Esophagus squamous epithelium (tissue), 5 donors: ENCODE measurements at places on chromosomes 7 and 10.

- no peaks in the 10 kb centered on the region for H3K36me3 ChIP-seq
- no peak overlapping the region for H3K4me3 ChIP-seq
- H3K4me1 ChIP-seq, result peaks cover 9% of the 10 kb centered on the region
- H3K27ac ChIP-seq, result no peak overlapping the region
- no peak for DNase-seq
These were observed 9.3 kb downstream of the ZNF503 start for GRCh38 chr10:75392271-75392670.

DNA sequence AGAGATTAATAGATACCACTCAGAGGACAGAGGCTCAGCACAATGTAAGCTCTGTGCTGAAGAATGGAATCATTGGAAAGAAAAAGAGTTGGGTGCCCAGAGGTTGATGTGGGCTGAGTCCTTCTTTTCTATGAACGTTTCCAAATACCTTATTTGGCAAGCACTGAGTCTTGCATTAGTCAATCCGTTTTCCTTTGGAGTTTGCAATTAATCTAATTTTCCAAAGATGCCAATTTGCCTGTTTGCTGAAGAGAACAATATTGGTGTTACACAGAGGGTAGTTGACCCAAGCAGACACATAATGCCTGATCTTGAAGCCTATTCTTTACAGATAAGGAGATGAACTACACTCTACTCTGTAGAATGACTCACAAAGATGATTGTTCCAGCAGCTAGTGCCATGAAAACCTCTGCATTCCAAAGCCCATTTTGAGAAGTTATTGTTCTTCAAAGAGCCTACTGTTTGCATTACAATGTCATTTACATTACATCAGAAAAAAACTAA is 55.4 kb upstream of the MET start:
- no peak overlapping the region for H3K27ac ChIP-seq
- H3K4me1 ChIP-seq, result peaks cover 11% of the 10 kb centered on the region
- no peak for DNase-seq
- H3K27me3 ChIP-seq, result no peaks in the 10 kb centered on the region

GRCh38 chr7:23751852-23752251 is 41.8 kb downstream of the STK31 start:
- H3K4me1 ChIP-seq, result no peaks in the 10 kb centered on the region
- H3K27ac ChIP-seq, result no peak overlapping the region
- no peaks in the 10 kb centered on the region for H3K36me3 ChIP-seq
- DNase-seq, result no peak
- H3K4me3 ChIP-seq, result no peak overlapping the region
- H3K27me3 ChIP-seq, result no peaks in the 10 kb centered on the region

GRCh38 chr10:59047957-59048618 is 128.4 kb upstream of the PHYHIPL start:
- no peak overlapping the region for H3K27ac ChIP-seq
- no peaks in the 10 kb centered on the region for H3K4me1 ChIP-seq
- no peaks in the 10 kb centered on the region for H3K27me3 ChIP-seq
- DNase-seq, result no peak
- H3K36me3 ChIP-seq, result no peaks in the 10 kb centered on the region

GRCh38 chr10:108970016-108970415 is 953.3 kb downstream of the XPNPEP1 start:
- no peak for DNase-seq
- H3K27ac ChIP-seq, result no peak overlapping the region
- H3K36me3 ChIP-seq, result no peaks in the 10 kb centered on the region
- H3K4me1 ChIP-seq, result no peaks in the 10 kb centered on the region
- no peaks in the 10 kb centered on the region for H3K27me3 ChIP-seq
- no peak overlapping the region for H3K4me3 ChIP-seq

DNA sequence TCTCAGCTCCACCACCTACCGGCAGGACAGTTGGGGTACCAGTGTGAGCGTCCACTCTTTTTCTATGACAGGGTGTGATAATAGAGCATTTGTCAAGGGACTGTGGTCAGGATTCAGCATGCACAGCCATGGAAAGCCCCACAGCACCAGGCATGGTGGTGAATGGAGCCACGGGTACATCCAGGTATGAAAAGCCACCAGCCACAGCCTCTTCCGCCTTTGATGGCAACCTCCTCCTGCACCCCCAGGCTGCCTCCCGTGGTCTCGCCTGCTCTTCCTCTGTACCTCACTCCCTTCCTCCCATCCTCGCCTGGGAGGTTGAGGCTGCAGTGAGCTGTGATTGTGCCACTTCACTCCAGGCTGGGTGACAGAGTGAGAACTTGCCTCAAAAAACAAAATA is 90.2 kb upstream of the CHST15 start:
- no peaks in the 10 kb centered on the region for H3K4me1 ChIP-seq
- no peak overlapping the region for H3K27ac ChIP-seq
- no peak for DNase-seq
- H3K36me3 ChIP-seq, result no peaks in the 10 kb centered on the region
- H3K4me3 ChIP-seq, result no peak overlapping the region

DNA sequence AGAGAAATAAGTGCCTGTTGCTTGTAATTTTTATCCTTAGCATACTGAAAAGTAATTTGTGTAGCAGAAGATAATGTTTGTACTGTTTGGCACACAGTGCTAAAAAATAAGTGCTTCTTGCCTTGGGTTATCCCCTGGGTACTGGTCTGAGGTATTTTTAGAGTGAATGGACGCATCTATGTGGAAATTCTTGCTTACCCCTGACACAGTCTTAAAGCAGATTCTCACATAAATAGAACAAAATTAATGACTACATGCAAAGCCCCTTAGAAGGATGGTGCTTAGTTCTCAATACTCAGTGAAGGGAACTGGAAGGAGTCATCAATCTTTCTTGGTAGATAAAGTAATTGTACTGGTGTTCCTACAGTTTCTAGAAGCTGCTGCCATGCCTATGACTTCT is 548.6 kb downstream of the ARL4A start:
- H3K4me3 ChIP-seq, result no peak overlapping the region
- H3K27ac ChIP-seq, result no peak overlapping the region
- no peaks in the 10 kb centered on the region for H3K36me3 ChIP-seq
- no peaks in the 10 kb centered on the region for H3K4me1 ChIP-seq

DNA sequence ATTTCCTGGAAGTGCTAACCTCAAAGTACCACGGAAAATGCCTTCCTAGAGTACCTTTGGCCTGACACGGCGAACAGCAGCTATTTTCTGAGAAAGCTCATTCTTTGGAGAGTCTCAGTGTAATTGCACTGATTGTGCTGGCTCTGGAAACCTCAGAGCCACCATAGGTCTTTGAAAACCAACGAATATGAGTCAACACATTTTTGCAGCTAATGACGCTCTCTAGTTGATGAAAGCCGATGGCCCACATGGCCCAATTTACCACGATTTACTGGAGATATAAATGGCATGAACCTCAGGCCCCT is 187.1 kb downstream of the ADARB2 start:
- no peak for DNase-seq
- no peaks in the 10 kb centered on the region for H3K4me1 ChIP-seq
- H3K27ac ChIP-seq, result no peak overlapping the region
- no peaks in the 10 kb centered on the region for H3K36me3 ChIP-seq

DNA sequence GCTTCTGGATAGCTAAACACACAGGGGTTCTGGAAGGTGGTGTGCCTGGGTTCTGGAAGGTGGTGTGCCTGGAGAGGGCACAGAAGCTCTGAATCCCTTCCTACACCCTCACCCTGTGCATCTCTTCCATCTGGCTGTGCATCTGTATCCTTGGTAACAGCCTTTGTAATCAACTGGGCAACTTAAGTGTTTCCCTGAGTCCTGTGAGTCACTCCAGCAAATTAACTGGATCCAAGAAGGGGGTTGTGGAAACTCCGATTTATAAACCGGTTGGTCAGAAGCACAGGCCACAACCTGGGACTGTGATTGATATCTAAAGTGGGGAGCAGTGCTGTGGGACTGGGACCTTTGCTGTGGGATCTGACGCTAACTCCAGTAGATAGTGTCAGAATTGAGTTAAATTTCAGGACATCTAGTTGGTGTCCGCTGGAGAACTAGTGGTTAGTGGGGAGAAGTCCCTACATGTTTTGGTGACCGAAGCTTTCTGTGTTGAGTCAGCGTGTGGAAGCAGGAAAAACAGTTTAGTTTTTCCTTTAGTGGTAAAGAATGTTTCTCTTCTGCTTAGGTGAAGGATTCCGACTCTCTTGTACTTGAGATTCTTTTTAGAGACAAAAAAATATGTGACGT is 228.1 kb downstream of the BMPER start:
- no peak overlapping the region for H3K27ac ChIP-seq
- no peaks in the 10 kb centered on the region for H3K36me3 ChIP-seq
- H3K4me1 ChIP-seq, result peaks cover 5% of the 10 kb centered on the region
- H3K27me3 ChIP-seq, result no peaks in the 10 kb centered on the region
- no peak for DNase-seq

- H3K27me3 ChIP-seq, result no peaks in the 10 kb centered on the region
- DNase-seq, result no peak
- no peak overlapping the region for H3K4me3 ChIP-seq
- peaks cover 75% of the 10 kb centered on the region for H3K4me1 ChIP-seq
- no peaks in the 10 kb centered on the region for H3K36me3 ChIP-seq
- H3K27ac ChIP-seq, result peak overlapping the region; percentile 90
These were observed 2.8 kb upstream of the FAM53B start for GRCh38 chr10:124746992-124747391.

- no peak overlapping the region for H3K4me3 ChIP-seq
- peaks cover 7% of the 10 kb centered on the region for H3K36me3 ChIP-seq
- H3K4me1 ChIP-seq, result no peaks in the 10 kb centered on the region
- no peaks in the 10 kb centered on the region for H3K27me3 ChIP-seq
These were observed 69.8 kb upstream of the KCTD7 start for GRCh38 chr7:66558660-66559465.

DNA sequence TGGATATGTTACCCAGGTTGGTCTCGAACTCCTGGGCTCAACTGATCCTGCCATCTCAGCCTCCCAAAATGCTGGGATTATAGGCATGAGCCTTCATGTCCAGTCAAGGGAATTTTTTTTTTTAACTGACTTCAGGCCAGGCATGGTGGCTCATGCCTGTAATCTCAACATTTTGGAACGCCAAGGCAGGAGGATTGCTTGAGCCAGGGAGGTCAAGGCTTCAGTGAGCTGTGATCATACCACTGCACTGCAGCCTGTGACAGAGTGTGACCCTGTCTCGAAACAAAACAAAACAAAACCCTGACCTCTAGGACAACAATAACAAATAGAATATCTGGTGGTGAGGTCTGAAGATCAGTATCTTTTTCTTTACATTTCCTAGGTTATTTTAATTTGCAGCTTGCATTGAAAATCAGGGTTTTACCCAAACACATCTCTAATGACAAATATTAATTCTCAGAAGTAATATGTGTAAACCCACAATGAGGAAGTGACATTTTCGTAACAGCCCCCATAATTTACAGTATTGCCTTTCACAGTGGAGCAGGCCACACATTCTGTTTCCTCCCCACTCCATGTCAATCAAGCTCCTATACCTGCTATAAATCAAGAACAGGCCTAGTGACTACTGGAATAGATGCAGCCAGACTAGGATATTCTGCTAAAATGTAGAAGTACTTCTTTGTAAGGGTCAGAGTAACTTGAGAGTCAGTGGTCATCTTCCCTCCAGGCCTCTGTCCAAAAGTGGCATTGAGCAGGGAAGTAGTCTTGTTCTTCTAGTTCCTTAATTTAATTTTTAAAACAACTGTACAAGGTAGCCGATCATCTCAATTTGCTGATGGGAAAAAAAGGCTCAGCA is 43.3 kb upstream of the ECHDC3 start:
- no peak for DNase-seq
- no peak overlapping the region for H3K27ac ChIP-seq
- H3K36me3 ChIP-seq, result no peaks in the 10 kb centered on the region
- H3K4me1 ChIP-seq, result no peaks in the 10 kb centered on the region
- no peaks in the 10 kb centered on the region for H3K27me3 ChIP-seq

DNA sequence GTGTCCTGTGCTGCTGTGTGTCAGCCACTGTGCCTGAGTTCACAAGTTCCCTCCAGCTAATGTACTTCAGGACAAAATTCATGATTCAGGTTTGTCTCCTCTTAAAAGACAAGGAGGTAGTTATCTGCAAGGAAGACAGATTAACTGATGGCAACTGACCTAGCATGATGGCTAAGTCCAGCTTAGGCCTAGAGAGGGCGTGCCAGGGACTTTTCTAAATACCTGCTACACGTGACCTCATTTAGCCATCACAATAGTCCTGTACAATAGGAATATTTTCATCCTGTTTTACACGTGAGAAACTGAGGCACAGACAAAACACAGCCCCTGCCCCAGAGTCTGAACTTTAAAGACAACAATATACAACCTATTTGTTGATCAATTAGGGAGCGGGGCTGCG is 275.7 kb downstream of the XPNPEP1 start:
- H3K27ac ChIP-seq, result no peak overlapping the region
- no peaks in the 10 kb centered on the region for H3K4me1 ChIP-seq
- H3K36me3 ChIP-seq, result no peaks in the 10 kb centered on the region
- no peak overlapping the region for H3K4me3 ChIP-seq

- H3K27me3 ChIP-seq, result no peaks in the 10 kb centered on the region
- peak overlapping the region; percentile 38 for H3K27ac ChIP-seq
These were observed 14.4 kb downstream of the TAS2R41 start for GRCh38 chr7:143492043-143492471.

- no peak for DNase-seq
- H3K27me3 ChIP-seq, result no peaks in the 10 kb centered on the region
- H3K4me3 ChIP-seq, result no peak overlapping the region
- H3K36me3 ChIP-seq, result no peaks in the 10 kb centered on the region
These were observed 30.6 kb upstream of the CNPY1 start for GRCh38 chr7:155576900-155577508.

- H3K36me3 ChIP-seq, result no peaks in the 10 kb centered on the region
- H3K27ac ChIP-seq, result no peak overlapping the region
- H3K4me1 ChIP-seq, result no peaks in the 10 kb centered on the region
- H3K27me3 ChIP-seq, result no peaks in the 10 kb centered on the region
- no peak overlapping the region for H3K4me3 ChIP-seq
These were observed 41.3 kb downstream of the DRGX start for GRCh38 chr10:49354593-49354992.

GRCh38 chr10:4494551-4494950 is 331.5 kb upstream of the AKR1E2 start:
- no peaks in the 10 kb centered on the region for H3K27me3 ChIP-seq
- H3K27ac ChIP-seq, result no peak overlapping the region
- H3K36me3 ChIP-seq, result no peaks in the 10 kb centered on the region
- no peak overlapping the region for H3K4me3 ChIP-seq

- H3K27ac ChIP-seq, result no peak overlapping the region
- no peaks in the 10 kb centered on the region for H3K4me1 ChIP-seq
- no peak for DNase-seq
These were observed 139.4 kb downstream of the GNAT3 start for GRCh38 chr7:80372415-80372814.

GRCh38 chr10:21172930-21173801 is 276.1 kb upstream of the NEBL start:
- H3K4me3 ChIP-seq, result peak overlapping the region; percentile 74
- H3K27ac ChIP-seq, result peak overlapping the region; percentile 94
- peaks cover 59% of the 10 kb centered on the region for H3K4me1 ChIP-seq
